RPMI7951 (cell line): ENCODE measurements at places on chromosomes 11 and 22.

DNA sequence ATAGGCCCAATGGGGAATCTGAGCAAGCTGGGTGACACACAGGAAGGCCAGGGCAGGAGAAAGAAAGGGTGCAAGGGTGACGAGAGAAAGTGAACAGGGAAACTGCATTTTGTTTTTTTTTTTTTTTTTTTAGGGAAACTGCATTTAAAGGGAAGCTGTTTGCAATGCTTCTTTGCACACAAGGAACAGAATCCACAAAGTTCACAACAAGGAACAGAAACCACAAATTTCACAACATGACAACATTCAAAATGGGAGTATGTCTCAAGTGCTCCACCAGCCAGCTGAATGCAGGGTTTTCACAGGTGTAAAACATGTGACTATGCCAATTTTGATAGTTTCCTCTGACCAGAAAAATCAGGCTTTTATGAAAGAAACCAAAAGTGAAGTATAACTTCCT is 6.8 kb upstream of the PLAAT3 start:
- no peak for DNase-seq

- DNase-seq: no peak
These were observed 4.0 kb downstream of the VSTM5 start for GRCh38 chr11:93846411-93846810.

GRCh38 chr11:102946237-102946636 is 9.3 kb downstream of the MMP13 start:
- no peak for DNase-seq

DNA sequence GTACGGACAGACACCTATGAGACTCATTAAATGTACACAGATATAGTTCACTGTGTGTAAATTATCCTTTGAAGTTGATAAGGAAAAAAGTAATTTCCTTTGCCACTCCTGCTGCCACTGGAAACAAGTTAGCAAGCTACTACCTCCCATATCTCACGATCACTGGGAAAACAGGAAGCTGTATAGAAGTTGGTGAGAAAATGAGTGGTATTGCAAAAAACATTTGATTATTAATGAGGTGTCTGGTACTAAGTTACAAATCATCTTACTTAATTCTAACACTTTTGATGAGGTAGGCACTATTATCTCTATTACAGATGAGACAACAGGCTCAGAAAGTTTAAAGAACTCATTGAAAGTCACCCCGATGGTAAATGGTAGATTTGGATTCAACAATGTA is 68.5 kb downstream of the GAB2 start:
- no peak for DNase-seq

DNA sequence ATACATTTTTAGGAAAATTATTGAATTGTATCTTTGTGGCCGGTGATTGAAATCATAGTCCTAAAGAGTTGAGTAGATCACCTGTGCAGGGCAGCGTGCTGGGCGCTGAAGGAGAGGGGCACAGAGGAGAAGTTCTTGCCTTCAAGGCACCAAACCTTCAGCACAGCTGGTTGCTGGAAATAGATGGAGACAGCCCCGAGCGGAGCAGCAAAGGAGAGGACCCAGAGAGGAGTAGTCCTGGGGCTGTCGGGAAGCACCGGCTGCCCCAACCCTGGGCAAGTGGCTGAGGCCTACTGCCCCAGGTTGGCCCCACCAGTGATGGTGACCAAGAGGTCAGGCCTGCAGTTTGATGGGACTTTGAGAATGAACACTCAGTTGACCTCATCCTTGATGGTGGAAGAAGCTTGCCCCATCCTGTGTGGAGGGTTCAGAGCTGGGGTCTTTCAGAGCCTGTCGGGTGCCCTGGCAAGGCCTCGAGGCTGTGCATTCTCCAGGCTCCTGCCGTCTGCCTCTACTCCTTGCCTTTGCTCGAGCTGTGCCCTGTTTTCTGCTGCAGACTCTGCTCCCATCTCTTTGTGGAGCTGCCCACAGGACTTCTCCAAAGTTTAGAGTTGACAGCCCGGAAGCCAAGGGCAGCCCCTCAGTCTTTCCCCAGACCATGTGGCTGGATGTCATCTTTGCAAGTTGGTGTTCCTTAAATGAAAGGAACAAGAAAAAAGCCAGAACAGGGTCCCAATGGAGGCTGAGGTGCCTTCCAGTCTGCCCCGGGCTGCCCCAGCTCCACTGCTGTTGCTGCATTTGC is 285.1 kb downstream of the TBC1D22A start:
- DNase-seq: no peak

DNA sequence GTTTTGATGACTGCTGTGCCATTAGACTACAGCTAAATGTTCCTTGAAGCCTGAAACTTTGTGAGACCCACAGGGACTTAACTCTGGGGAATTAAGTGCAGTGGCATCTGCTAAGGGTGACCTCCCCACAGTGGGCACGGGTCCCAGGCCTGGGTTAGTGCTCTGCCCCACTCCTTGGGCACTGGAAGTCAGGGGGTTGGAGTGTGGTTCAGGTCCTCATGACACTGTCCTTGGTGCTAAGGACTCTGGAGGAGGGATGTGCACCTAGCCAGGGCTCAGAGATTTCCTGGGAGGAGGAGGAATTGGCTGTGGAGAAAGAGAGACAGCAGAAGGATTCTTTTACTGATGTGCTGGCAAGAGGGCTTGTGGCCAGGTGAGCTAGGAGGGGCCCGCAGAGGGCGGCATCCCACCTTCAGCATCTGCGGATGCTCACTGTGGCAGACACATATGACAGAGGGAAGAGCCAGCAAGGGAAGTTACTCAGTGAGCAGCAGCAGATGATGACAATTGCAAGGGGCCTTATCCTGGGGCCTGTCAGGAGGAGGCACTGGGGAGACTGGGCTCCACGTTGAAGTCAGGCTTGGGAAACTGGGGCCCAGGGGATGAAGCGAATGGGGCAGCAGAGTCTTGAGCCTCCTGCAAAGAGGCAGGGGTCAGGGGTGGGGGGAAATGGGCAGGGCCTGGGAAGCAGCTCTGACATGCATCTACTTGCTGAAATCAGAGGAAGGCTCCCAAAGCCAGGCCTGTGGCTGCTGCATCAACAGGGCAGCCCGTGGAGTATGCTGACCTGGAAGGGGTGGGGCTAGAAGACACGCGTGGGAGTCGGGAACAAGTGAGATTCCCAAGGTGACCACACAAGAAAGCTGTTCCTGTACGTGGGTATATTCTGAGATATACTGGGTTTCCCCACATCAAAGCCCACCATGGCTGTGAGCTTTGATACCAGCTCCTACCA is 144.0 kb downstream of the MPPED1 start:
- no peak for DNase-seq

DNA sequence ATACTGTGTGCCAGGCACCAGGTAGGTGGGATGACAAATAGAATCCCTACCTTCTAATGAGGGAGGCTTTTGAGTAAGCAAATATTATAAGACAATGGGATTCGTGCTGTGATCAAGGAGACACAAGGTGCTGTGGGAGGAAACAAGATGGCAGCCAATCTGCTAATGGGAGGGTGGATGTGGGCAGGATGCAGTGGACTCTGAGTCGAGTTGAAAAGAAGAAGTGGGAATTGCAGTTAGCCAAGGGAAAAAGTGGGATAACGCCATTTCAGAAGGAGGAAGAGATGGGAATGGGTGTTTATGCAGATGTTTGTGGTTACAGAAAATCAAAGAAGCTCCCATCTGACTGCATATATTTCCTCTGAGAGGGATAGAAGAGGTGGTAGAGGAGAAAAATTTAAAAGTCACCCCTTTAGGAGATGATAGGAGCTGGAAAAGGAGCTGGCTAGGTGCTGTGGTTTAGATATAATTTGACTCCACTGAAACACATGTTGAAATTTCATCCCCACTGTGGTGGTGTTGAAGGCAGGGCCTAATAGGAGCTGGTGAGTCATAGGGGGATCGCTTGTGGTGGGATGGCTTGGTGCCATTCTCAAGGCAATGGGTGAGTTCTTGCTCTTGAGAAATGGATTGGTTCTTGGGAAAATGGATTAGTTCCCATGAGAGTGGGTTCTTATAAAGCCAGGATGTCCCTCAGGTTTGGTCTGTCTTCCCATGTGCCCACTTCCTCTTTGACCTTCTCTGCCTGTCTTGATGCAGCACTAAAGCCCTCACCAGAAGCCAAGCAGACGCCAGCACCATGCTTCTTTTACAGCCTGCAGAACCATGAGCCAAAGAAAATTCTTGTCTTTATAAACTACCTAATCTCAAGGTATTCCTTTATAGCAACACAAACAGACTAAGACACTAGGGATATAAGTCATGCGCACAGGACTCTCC is 30.0 kb upstream of the POU2AF1 start:
- DNase-seq: peak; percentile 83

- DNase-seq: no peak
These were observed 5.1 kb downstream of the PARVA start for GRCh38 chr11:12382451-12382850.

DNA sequence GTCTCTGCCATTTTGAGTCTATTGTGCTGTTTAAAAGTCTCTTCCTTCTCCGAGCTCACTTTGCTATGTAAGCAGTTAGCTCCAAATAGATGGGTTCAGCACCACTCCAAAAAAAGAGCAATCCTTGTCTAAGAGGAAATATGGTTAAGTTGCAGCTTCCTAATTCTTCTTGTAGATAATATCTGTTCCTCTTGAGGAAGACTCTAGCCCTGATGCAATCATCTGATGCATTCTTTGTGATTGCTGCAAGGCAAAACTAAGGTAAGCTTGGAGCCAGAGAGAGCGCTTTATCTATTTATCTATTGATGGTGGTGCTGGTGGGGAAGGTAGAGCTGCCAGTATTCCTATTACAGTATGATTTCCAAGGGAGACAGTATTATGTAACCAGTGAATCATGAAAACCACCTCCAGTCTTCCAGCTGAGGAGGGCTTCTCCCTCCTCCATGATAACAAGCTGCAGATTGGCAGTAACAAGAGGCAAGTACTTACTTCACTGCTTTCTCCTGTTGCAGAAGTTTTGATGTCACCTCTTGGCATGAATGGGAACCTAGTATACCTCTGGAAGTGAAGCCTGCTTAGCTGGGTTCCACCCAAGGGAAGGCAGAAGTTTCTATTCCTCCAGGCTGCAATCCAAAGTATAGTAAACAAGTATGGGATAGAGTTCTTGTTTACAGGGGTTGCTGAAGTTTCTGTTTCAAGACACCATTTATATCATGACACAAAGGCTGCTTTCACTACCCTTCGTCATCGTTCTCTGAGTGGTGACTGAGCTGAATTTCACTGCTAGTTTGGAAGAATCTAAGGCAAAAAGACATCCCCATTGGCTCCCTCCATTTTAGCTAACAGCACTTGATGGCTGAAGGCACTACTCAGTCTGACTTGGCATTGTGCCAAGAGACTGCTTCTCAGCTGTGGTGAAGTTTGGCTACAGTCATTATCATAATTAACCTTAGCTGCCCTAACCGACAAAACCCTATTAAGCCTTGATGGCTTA is 49.7 kb downstream of the FDX1 start:
- peak; percentile 62 for DNase-seq

- no peak for DNase-seq
These were observed 31.5 kb upstream of the SYT8 start for GRCh38 chr11:1803246-1803645.

- no peak for DNase-seq
These were observed 30.3 kb downstream of the GNB1L start for GRCh38 chr22:19824212-19824925.

GRCh38 chr11:21364866-21365624 is 695.7 kb downstream of the NELL1 start:
- no peak for DNase-seq

DNA sequence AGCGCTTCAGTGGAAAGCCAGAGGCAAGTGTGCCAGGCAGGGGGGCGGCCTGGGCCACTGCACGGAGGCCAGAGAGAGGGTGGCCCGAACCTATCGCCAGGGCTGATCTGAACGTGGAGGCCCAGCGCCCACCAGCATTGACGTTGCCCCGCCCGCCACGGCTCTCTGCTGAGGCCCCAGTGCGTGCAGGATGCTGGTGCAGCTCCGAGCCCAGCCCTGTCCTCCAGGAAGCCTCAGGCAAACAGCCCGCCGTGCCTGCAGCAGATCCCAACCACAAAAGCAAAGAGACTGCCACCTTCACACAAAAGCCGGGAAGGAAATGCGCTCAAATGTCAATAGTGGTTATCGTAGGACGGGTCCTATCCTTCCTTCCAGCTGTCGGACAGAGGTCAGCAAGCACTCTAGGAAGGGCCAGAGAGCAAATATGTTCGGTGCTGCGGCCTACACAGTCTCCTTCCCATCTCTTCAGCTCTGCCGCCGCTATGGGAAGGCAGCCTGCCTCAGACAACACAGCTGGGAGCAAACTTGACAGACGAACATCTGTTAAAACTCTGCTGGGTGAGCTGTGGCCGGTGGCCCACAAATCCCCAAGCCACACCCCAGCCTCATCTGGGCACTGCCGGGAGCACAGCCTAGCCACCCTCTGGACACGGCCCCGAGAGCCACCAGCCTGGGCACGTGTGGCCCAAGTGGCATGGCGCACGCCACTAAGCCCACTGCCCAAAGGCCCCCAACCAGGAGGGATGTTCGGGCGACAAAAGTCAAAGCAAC is 146.2 kb downstream of the CRYBB2 start:
- DNase-seq: no peak

GRCh38 chr11:134414766-134415765 is 3.0 kb upstream of the B3GAT1 start:
- DNase-seq: no peak

DNA sequence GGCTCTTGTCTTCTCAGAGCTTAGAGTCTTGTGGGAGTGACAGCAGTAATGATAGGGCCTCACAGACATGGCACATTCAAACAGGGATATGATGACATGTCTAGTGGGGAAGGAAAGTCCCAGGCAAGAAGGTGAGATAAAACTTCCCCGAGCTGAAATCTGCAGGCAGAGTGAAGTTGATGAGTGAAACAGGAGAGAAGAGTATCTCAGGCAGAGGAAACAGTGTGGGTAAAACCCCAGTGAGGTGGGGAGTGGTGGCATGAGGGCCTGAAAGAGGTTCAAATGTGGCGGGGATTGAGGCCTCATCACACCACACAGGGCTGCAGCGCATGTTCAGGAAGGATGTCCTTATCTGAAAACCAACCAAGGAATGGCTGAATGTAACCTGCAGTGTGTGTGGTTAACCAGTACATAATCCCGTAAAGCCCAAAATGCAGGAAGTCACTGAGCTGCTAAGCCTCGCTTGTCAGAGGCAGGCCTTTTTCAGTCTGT is 153.8 kb upstream of the E2F8 start:
- no peak for DNase-seq
